CD4-positive, alpha-beta memory T cell (primary cell): ENCODE measurements at places on chromosomes 13 and 19.

GRCh38 chr13:53501387-53501786, 472.8 kb downstream of the OLFM4 start:
- no peak for DNase-seq

DNA sequence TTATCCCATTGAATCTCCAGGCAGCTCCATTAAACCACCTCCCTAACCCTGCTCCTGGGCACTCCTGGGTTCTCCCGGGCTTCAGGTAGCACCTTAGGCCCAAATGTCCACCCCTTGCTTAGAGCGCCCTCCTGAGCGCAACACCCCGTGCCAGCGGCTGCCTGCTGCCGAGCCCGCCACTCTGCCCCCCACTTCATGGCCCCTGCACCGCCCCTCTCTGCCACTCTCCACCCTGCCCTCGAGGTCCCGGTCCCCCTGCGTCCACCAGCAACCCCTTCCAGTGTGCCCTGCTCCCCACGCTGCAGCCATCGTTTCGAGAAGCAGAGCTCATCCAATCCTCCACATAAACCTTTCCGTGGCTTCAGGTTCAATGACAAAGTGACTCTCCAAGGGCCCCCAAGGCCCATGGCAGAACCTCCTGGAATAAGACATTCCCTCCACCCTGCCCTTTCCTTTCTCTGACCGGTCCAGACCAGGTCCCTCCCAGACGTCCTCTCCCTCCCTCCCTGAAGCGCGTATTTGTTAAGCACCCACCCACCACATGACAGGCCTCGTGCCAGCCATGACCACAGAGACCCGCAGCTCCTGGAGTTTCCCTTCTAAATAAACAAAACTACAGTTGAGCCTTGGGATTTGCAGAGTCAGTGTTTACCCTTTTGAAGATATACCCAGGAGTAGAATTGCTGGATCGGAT, 66.6 kb downstream of the ARHGEF18 start:
- DNase-seq: no peak

GRCh38 chr13:83365723-83366122, 516.6 kb downstream of the SLITRK1 start:
- DNase-seq: no peak

DNA sequence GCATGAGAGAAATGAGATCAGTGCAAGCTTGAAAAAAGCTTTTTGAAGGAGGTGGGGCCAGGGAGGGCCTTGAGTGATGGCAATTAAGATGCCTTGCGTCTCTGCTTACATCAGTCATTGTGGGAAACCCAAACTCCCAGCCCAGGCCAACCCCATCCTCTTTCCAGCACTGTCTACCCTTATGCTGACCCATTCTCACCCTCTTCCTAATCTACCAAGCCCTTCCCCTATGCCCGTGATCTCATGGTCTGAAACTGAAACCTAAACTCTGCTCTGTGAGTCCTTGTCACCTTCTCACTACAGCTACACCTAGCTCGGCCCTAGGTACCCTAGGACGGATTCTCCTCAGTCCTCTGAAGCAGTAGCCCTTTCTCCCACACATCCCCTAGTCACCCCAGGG, 36.0 kb upstream of the SERP2 start:
- DNase-seq: no peak
